ENCODE measurements at places on chromosomes 12 and 14.
A peak's percentile ranks its signal among the peaks of the same experiment; 100 is the strongest.

DNA sequence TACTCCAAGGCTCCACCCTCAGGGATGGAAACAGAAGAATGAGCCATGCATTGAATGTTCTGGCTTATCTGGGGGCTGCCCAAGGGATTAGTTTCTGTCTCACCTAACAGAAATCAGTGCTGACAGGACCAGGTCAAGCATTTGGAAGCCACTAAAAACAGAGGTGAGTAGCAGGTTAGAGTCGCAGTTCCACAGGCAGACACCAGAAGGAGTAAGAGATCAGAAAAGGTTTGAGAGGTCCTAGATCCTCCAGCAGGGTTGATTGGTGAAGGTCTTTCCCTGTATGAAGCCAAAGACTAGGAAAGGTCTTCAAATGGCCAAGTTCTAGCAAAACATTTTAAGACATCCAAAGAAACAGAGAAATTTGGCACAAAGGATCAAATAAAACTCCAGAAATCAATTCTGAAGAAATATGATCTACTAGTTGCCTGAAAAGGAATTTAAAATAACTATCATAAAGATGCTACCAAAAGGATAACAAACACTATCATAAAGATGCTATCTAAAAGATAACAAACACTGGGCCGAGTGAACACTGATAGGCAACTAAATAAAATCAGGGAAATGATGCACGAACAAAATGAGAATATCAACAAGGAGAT lies 19.5 kb upstream of the TTC9 start:
- DNase-seq: peak; percentile 58

GRCh38 chr14:95313190-95313589 lies 6.5 kb downstream of the CLMN start:
- DNase-seq: no peak

GRCh38 chr14:52885230-52885629 lies 65.6 kb downstream of the FERMT2 start:
- no peak for DNase-seq

DNA sequence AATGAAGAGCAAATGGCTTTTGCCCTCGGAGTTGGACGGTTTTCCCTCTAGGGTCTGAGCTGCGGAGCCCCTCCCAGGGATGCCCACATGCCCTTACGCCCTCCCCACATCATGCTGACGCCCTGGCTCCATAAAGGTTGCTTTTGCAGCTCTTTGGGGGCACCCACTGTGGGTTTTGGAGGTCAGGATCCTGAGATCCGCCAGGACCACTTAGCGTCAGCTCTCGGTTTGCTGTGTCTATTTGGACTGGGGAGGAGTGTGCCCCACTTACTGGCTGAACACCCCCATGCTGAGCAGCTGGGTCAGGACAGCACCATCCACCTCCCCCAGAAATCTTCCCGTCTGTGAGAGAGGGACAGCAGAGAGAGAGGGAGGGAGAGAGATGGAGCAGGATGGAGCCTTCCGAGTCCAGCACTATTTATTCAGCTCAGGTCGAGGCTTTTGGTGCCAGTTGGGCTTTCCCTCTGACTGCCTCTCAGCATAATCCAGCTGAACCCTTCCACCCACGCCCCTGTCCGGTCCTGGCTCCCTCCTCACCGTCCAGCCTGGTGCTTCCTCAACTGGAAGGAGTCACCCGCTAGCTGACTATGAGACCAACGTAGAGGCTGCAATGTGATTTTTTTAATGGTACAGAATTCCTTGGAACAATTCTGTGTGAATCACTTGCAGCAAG lies 18.9 kb upstream of the LRTM2 start:
- DNase-seq: no peak

DNA sequence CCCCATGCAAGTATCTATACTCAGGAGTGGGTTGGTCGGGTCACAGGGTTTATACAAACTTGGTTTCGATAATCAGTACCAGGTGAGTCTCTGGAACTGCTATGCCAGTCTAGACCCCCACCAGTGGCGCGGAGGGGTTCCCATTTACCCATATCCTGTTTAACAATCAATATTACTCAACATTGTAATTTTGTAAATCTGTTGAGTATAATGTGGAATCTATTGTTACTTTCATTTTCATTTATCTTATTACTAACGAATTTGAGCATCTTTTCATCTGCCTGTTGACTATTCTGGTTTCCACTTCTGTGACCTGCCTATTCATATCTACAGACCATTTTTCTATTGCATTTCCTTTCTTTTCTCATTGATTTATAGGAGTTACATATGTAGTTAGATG lies 275.2 kb upstream of the CRY1 start:
- no peak for DNase-seq

DNA sequence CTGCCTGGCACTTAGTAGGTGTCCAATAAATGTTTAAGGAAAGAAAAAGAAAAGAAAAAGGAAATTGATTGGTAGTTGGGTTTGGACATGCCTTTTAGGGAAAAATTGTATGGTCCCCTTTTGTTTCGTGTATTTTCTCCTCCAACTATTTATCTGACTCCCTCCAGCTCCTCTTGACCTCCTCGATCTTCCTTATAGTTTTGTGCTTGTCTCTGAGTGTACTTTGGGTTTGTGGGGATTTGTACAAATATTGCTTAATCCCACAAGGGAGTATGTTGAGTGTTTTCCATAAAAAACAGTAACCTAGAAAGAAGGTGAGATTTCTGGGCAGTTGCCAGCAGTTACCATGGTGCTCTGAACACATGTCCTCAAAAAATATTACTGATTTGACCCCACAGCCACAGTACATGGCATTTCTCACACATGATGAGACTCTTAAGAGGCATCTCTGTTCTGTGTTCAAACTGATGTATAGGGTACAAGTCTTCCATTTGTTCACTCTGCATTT lies 15.7 kb downstream of the PLEKHG7 start:
- DNase-seq: no peak

- no peak for DNase-seq
These were observed 439.4 kb upstream of the DCN start for GRCh38 chr12:91622037-91622436.

DNA sequence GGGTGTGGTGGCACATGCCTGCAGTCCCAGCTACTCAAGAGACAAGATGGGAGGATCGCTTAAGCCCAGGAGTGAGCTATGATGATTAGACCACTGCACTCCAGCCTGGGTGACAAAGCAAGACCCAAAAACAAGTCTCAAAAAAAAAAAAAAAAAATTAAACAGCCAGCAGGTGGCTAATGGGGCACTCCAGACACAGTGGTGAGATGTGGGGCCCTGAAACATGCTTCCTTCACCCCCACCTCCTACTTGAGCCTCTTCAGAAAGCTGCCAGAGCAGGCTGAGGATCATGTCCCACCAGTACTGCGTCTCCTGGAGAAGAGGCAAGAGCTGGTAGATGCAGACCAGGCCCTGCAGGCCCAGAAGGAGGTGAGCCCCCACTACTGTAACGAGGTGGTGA lies 2.1 kb downstream of the CFAP73 start:
- DNase-seq: no peak

DNA sequence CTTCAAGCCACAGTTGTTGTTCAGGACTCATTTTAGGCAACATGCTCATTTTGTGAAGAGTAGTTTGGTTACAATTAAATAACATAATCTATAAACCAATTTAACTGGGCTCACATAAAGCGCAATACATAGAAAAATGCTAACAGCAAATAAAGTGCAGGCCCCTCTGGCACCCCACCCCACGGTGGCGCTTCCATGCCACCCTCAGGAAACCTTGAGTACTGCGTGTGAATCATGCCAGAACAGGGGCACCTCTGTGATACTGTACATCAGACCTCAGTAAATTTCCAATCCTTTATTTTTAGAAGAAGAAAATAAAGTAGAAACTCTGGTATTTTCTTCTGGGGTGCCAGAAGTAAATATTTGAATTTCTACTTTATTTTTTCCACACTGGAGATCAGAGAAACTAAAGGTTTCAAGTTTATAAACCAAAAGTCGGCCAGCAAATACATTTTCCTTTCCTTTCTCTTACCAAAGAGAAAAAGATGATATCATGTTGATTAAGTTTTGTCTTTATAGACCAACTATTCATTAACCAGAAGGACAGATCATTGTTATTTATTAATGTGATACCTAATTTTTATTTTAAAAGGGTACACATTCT lies 316.8 kb downstream of the PAWR start:
- DNase-seq: no peak

DNA sequence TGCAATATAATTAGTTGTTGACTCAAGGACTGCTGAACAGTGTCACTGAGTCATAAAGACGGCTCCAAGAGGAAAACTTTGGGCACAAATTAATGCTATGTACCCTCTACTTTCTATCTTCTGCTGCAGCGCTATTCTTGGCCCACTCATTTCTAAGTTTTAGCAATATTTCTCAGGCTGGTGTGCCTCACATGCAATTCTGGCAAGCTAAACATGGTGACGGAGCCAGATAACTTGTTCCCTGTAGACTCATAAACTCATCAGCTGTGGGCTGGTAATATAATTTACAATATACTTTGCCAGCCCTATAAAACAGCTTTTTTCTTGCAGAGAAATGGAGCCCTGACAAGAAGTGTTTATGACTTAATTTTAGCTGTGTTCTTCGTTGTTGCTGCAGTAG lies 615.1 kb downstream of the NRXN3 start:
- DNase-seq: no peak

DNA sequence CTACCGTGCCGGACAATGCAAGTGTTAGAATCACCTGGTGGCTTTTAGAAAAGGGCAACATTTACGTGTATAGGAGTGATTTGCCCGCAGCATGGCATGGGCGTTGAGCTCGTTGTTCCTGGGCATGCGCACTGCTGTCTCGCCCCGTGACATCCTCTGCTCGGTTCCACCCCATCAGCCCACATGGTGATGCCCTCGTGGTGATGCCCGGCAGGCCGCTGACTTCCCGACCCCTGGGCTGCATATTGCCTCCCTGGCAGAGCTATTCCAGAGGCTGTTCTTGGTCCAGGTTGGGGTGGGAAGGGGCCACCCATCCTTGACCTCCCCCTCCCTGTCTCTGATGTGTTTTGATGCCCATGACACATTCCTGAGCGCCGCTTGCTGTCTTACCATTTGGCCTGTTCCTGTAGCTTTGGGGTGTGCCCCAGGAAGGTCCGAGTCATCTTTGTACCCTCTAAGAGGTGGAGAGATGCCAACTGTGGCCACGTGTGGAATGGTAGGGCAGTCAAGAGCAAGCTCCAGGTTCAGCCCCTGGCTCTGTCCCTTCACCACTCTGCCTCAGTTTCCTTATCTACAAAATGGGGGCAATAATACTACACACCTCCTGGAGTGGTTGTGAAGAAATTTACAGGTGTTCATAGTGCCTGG lies 4.8 kb downstream of the HIP1R start:
- no peak for DNase-seq

DNA sequence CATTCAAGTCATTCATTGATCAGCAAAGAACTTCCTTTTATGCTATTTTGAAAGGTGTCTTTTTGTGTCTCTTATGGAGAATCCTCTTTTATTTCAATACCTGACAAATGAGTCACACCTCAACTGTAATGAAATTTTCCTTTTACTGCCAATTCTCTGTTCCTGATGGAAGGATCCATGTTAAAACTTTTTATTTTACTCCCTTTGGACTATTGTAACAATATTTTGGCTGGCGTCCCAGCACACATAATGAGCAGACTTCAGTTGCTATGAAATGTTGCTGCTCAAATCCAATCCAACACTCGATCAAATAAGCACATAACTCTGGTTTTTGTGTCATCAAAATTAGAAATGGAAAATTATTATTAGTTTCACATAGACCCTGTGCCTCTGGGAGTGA lies 21.9 kb upstream of the SLC15A5 start:
- no peak for DNase-seq

DNA sequence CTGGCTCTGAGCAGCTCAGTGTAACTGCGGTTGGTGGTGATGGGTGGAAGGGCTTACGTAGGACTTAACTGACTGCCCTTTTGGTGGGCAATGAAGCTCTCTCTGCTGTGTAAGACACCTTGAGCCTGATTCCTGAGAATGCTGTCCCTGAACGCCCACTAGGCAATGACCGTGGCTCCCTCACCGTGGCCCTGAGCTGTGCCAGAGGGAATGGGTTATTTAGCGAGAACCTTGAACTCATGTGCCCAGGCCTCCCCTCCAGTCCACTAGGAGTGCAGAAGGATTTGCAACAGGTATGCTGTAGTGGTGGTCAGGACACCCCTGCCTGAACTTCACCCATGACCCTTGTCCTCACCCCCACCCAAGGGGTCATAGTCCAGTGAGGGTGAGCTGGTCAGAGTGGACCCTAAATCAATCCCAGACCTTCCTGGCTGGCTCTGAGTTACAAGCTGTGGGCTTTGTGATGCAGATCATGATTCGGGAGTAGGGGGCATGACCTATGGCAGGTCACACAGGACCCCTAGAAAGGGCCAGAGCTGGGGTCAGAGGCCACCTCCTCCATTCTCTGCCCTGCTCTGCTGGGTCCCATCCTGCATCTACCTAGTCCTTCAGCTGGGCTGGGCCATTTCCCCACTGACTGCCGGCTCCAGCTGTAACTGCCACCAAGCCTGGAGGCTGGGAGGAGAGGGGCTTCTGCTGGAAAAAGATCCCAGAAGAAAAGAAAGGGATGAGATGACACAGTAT lies 14.5 kb upstream of the ANKRD33 start:
- no peak for DNase-seq

- DNase-seq: peak; percentile 67
These were observed at the start of gene CLMN for GRCh38 chr14:95319312-95320077. CLMN (minus strand) TSS chr14:95319908; CDS start chr14:95319792, 116 bp downstream.

DNA sequence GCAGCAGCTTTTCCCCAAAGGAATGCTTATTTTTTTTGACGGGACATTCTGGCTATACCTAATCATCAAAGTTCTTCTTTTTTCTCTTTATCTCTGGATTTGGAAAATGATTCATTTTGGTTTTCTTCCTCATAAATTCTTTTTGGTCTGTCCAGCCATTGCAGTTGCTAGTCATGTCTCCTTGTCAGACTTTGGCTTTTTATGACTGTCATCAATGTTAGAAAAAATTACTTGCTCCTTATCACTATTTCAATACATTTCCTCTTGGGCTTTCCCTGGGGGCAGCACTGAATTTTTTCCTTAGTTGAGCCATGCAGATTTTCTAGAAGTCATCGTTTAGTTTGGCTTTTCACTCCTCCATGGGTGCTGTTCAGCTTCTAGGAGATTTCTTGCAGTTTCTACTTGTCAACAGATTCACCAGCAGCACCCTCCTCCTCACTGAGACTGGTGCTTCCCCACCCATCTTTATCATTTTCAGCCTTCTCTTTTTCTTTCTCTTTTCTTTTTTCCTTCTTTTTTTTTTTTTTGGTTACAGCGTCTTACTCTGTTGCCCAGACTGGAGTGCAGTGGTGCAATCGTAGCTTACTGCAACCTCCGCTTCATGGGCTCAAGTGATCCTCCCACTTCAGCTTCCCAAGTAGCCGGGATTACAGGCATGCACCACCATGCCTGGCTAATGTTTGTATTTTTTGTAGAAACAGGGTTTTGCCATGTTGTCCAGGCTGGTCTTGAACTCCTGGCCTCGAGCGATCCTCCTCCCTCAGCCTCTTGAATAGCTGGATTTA lies 5.2 kb downstream of the ADIPOR2 start:
- no peak for DNase-seq

GRCh38 chr14:23052182-23052623 lies 5.1 kb downstream of the CDH24 start:
- no peak for DNase-seq

- DNase-seq: no peak
These were observed 174.4 kb downstream of the PTPRO start for GRCh38 chr12:15496738-15497137.

All from CD4-positive, alpha-beta T cell treated with Interferon alpha-2 for 1 hour (primary cell).